Epithelial cell of proximal tubule (primary cell): ENCODE measurements at places on chromosomes 1 and 21.

DNA sequence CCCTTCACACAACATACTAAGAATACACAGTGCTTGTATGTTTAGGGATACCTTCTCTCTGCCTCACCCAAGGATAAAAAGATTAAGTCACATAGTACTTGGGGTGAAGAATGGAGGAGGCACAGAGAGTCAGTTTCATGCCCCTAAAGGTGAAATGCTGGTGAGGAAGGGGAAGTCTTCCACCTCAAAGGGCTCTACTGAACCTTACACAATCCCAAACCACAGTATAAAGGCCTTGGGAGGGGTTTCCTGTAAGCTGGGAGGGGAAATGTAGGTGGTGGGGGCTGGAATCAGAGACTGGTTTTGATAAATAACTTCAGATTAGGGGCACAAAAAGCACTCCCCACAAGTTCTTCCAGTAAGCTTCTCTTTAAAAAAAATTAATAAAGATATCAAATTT, 3.5 kb downstream of the MINDY1 start:
- DNase-seq, result no peak

- no peak for DNase-seq
Measured at GRCh38 chr1:233327651-233328141, at the start of gene MAP3K21. Gene MAP3K21 (plus strand): TSS chr1:233327724. CDS start chr1:233328029, 305 bp downstream.

DNA sequence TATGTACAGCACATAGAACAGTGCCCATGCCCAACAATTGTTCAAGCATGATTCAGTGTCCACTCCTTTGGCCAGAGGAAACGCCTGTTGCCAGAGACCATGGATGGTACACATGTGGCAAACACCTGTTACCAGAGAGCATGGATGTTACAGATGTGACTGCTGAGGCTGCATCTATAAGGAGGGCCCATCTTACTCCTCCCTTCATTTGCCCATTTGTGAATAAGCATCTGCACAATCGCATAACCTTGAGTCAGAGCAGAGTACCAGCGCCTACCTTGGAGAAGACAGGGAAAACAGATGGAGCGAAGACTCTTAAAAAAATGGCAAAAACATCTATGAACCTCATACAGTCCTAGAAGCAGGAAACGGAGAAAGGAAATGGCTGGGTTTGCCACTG, 36.6 kb upstream of the CACHD1 start:
- no peak for DNase-seq

- DNase-seq, result no peak
Measured at GRCh38 chr1:174044418-174045222, 22.5 kb upstream of the RC3H1 start.

DNA sequence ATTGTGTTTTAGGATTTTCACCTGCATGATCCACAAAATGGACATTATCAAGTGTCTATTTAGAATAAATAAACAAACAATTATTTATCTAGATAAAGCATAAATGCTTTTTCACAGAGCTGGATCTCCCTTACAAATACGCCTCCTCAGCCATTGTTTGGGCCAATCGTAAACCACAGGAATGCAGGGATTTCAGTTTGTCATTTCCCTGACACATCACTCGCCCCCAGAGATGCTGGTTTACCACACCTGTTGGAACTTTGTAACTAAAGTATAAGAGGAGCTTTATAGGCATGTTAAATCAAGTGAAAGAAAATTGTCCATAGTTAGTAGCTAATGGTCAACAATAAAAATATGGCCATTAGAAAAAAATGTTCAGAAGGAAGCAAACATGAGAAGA, 40.3 kb downstream of the GPR88 start:
- no peak for DNase-seq
